RPMI8226 (cell line): ENCODE measurements at places on chromosomes 2 and 18.

- no peak for DNase-seq
Observed at GRCh38 chr2:150143087-150143536, 344.4 kb downstream of the RND3 start.

DNA sequence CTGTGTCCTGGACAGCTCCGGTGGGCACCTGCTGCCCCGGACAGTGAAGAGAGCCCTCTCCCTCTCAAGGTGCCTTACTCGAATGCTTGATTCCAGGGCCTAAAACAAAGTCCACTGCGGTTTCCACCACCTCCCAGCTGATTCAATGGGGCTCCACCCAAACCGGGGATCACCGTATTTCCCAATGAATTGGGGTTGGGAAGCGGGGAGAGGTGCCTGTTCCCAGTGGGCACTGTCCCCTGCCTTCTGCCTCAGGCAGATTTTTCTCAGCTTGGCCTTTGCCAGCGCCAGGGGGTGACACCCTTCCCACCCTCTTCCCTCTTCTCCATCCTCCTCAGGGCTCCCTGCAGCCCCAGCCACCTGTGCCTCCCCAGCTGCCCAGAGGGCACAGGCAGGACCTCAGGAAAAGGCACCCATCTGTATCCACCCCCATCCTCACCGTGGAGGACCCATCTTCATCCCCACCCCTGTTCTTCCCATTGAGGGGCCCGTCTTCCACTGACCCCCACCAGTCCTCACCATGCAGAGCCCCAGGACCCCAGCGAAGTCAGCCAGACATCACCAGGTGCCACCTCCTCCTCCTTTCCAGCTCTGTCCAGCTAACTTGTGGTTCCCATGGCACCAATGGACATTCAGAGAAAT, 66.7 kb upstream of the HPCAL1 start:
- no peak for DNase-seq

DNA sequence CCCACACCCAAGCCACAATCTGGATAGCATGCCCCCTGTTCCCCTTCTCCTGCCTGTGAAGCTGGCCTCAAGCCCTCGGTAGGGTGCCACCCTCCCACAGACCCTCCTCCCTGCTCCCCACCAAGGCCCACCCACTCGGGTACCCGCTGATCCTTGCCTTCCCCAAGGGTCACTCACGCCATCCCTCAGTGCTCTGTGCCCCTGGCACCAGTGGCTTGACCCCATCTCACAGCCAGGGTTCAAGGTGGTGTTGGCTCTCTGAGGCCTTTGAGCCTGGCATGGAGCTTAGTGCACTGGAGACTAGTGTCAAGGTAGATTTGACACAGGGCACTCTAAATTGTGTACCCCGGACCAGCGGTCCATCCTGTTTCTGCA, 11.9 kb downstream of the ADRA2B start:
- DNase-seq, result no peak

DNA sequence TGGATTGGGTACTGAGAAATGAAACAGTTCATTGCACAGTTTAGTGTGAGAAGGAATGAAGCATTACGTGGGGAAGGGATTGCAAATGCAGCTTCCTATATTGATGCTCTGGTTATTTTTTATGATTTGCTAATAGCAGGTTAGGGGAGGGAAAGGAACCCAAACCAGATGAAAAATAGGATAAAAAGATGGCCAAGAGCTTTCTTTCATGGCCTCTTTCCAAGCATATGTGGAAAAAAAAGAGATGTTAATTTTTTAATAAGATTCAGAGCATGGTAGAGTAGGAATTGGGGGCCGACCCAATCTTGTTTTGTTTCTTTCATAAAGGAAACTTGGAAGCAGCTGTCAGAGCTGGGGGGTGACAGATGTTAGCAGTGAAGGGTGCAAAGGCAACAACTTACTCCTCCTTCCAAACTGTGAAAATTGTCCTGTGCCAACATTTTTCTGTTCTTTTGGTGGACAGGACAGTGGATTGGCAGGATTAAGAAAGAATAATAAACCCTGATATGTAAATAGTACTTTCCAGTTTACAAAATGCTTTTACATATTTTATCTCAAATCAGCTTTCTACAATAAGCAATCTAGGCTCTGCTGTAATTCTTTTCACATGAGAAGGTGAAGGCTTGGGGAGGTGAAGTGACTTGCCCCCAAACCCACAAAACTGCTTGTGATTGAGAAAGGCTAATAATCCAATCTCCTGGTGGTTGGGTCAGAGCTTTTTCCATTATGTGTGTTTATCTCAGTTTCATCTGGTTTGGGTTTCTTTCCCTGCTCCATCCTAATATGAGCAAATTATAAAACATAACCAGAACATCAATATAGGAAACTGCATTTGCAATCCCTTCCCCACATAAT, 270.1 kb downstream of the ETAA1 start:
- DNase-seq, result no peak

DNA sequence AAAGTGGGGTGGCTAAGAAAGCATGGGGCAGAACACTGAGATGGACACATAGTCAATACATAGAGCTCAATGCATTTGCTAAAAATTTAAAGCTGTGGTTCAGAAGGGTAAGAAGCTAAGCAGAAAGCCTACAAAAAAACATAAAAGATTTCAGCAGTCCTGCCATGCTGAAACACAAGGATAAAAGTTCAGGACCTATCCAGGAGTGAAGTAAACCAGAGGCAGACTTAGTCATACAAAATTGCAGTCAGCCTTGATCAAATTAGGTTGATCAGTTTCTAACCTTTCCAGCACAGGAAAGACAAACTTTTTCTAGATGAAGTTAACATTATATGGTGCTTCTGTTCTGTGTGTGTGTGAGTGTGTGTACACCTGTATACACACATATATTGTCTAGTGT, 120.8 kb upstream of the RBMS1 start:
- no peak for DNase-seq

DNA sequence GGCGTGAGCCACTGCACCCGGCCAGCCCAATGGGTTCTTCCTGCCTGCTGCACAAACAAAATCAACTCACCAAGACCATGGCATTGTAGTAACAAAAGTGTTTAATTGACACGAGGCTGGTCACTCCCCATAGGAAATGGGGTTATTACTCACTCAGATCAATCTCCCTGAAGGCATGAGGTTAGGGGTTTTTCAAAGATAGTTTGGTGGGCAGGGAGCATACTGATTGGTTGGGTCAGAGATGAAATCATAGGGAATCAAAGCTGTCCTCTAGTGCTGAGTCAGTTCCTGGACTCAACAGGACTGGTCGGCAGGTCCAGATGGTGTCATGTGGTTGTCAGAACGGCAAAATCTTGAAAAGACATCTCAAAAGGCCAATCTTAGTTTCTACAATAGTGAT, 122.1 kb downstream of the TMEM17 start:
- no peak for DNase-seq

GRCh38 chr18:5895876-5896740, 786 bp upstream of the TMEM200C start:
- no peak for DNase-seq

DNA sequence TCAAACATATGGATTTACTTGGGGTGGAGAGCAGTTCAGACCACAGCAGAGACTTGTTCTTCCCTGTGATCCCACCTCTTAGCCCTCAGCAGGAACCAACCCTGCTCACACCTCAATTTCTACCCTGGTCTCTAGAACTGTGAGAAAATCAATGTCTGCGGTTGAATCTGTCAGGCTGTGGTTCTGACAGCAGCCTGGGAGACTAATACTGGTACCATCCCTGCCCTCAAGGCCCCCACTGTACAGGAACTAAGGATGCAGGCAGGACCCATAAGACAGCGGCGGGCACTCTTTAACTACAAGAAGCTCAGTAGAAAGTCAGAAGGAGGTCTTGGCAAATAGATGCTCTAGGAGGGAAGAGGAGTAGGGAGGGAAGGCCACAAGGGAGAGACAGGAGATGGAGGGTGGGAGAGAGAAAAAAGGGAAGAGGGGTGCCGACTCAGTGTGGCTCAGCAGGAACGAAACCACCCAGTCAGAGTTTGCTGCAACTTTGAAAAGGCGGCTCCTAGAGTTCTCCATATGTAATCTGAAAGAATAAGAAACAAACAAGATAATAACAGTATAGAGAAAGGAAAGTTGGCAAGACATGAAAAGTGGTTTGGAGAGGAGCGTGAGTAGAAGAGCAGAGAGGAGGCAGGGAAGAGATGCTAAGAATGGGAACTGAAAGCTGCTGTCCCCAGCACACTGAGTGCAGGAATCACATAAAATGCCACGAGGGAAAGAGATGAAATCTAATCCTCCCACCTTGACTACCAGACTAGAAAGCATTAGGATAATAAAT, 323.9 kb upstream of the ID2 start:
- DNase-seq, result peak; percentile 65

GRCh38 chr2:120321721-120322284, 24.1 kb upstream of the INHBB start:
- DNase-seq, result no peak

- no peak for DNase-seq
Observed at GRCh38 chr18:51651761-51652160, 454.3 kb upstream of the MEX3C start.

DNA sequence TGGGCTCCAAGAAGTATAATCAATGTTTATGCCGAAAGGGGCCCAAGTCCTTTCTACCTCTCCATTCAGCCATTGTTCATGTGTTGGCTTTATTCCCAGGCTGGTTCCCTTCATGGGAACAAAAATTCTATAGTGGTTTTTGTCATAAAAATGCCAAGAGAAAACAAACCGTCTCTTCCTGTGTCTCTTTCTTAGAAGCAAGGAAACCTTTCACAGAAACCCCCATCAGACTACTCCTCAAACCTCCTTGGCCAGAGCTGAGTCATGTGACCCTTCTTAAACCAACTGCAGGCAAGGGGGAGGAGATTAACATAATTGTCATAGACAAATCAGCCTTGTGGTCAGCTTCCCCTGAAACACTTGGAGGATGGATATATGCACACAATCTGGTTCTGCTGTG, 75.1 kb upstream of the TANK start:
- no peak for DNase-seq

GRCh38 chr2:203908797-203909185, 27.8 kb upstream of the ICOS start:
- DNase-seq, result no peak

- no peak for DNase-seq
Observed at GRCh38 chr18:70330887-70331286, 42.0 kb downstream of the SOCS6 start.

GRCh38 chr2:142989273-142990204, 112.1 kb downstream of the KYNU start:
- DNase-seq, result peak; percentile 5

GRCh38 chr2:239528883-239529282, 128.1 kb upstream of the HDAC4 start:
- DNase-seq, result no peak

DNA sequence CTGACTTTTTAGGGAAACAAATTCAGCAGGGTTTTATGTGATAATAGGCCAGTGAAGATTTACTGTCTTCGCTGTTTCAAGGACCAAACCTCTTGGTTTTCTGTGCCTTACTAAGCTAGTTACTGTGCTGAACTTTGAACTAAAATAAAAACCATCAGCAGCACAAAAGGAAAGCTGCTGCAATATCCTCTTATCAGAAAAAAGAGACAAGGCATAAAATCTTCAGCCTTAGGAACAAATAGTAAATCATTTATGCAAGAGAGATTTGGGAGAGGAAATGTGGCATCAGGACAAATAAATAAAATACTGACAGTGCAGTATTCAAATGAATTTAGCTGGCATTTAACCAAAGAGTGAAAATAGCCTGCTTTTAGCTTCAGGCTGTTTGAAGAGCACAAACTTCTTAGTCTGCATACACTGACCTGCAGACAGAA, 64.1 kb upstream of the EHBP1 start:
- DNase-seq, result no peak

- no peak for DNase-seq
Observed at GRCh38 chr2:205189301-205189700, 493.0 kb upstream of the NRP2 start.
